Endothelial cell of umbilical vein (primary cell): ENCODE measurements at places on chromosomes 13 and 19. TPM values are rescaled to one million over a fixed set of nuclear protein-coding genes. Genes with fewer than 3 reads are reported as not detected.

The SPACA4 gene
- total RNA-seq: not detected in 2 replicates

The ITGBL1 gene
- total RNA-seq: 8.8 and 9.9 TPM in 2 replicates

The ZNF383 gene
- total RNA-seq: 4.9 and 7.1 TPM in 2 replicates

The OR1M1 gene
- total RNA-seq: not detected in 2 replicates

DNA sequence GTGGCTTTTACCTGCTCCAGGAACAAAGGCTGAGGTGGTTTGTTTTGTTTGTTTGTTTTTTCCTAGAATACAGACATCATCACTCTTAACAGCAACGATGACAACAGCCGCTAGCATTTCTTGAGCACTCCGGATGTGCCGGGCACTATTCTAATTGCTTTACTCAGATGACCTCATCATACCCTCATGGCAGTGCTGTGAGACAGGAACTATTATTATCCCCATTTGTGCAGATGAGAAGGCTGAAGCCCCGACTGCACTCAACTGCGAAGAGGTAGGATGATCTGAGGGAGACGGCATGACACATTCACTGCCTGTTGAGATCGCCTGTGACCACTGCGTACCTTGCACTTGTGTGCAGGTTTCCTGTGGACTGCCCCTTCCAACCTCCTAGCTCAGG lies 66.5 kb downstream of the CCDC70 start:
- DNase-seq: no peak

GRCh38 chr13:38376546-38376945 lies 26.9 kb downstream of the UFM1 start:
- no peak for DNase-seq

DNA sequence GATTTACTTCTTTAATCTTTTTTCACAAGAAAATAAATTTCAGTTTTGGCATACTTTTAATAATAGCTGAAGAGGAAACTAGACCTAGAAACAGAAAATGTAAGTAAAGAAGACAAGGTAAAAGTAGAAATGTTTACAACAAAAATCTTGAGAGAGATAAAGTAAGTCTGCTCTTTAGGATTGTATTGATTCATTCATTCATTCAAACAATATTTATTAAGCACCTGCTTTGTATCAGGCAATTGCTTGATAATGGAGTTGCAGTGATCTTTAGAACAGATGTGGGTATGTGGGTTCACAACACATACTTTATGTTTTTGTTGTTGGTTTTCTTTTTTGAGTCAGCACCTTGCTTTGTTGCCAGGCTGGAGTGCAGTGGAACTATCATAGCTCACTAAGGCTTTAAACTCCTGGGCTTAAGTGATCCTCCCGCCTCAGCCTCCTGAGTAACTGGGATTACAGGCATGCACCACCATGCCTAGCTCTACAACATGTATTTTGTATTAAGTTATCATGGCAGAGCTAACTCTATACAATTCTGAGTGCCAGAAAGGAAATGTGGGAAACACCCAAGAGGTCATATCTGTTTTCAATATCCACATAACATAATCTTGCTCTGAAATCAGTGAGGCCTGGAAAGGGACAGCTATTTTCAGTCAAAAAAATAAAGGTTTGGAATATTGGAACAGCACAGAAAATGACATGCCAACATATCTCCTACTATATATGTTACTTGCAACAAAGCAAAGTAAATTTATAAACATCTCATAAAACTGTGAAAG lies 8.8 kb upstream of the SPART start:
- DNase-seq: no peak

DNA sequence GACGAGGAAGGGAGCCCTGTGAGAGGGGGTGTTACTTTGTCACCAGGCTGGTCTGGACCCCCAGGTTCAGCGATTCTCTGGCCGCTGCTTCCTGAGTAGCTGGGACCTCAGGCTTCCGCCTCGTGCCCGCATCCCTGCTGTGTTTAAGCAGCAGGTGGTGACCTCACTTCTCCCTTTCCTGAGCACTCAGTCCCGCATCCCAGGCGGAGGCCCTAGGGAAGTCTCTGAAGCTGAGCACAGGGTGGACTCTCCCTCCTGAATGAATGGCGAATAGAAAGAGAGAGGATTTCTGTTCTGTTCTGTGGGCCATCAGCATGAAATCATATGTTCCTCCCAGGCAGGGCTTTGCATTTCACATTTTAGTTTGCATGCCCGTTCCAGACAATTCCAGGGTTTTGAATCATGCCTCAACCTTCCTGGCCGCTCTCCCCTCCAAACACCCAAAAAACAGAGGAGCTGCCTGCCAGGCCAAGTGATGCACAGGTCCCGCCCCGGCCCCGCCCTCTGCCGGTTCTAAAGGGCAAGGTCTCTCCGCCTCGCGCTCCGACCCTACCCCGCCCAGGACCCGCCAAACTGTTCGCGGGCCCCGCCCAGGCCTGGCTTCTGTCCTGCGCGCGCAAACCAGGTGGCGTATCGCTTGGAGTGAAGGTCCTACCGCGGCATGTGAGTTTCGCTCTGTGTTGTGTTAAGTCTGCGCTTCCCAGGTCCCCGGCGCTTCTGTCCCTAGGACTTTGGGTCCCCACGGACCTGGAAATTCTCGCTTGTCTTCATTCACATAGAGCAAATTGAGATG lies 35.1 kb upstream of the ZNF808 start:
- DNase-seq: no peak

DNA sequence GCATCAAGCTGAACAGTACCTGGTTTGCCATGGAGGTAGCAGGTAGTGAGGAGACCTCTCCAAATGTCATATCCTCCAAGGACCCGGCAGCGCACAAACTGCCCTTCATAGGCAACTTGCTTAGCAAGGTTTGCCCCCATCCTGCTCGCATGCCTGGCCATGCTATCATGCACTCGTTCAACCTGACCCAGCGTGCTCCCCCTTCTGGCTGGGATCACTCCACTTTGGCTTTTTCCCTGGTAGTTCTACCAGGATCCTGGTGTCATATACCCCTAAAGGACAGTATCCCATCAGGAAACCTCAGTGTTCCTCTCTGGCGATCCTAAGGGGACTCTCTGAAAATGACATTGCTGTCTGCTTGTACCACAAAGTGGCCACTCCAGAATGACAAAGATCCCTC lies 38.6 kb upstream of the ZNF30 start:
- DNase-seq: no peak

GRCh38 chr13:97390941-97391600 lies 42.9 kb upstream of the RAP2A start:
- no peak for DNase-seq

GRCh38 chr19:33627526-33627925 lies 5.8 kb downstream of the CHST8 start:
- no peak for DNase-seq

GRCh38 chr13:101382086-101382485 lies 34.2 kb downstream of the NALCN start:
- DNase-seq: peak; percentile 24
